ENCODE measurements at places on chromosomes 4 and X.

- DNase-seq: no peak
Observed at GRCh38 chrX:94908648-94909047, 1234.6 kb downstream of the FAM133A start.

GRCh38 chr4:135184715-135185114 lies 983.1 kb upstream of the PABPC4L start:
- DNase-seq: no peak

DNA sequence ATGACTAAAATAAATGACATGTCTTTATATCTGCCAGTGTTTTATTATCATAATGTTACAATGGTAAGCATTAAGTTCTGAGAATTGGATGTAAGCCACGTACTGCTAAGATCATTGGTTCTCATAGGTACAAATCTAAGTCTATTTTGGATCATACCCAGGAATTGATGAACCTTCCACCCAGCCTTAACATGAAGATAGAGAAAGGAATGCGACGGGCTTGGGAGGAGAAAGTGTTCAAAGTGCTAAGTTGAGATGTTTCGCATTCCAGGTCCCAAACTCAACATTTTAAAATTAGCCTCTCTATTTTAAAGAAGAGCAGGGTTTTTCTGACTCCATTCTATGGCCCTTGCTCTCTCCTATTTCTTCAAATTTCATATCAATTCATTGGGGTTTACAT lies 54.9 kb upstream of the FRAS1 start:
- no peak for DNase-seq

GRCh38 chrX:123731258-123731986 lies 1.4 kb downstream of the THOC2 start:
- no peak for DNase-seq

GRCh38 chr4:37324546-37324945 lies 80.0 kb downstream of the NWD2 start:
- DNase-seq: no peak

DNA sequence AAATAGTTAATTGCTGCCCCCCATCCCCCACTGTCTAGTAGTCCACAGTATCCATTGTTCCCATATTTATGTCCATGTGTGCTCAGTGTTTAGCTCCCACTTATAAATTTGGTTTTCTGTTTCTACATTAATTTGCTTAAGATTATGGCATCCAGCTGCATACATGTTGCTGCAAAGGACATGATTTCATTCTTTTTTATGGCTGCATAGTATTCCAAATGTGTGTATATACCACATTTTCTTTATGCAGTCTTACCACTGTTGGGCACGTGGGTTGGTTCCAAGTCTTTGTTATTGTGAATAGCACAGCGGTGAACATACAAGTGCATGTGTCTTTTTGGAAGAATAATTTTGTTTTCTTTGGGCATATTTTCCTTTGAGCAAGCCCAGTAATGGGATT lies 113.0 kb upstream of the LNX1 start:
- no peak for DNase-seq

GRCh38 chrX:14872851-14873675 lies at the start of the genes FANCB and MOSPD2:
TSS of gene FANCB (minus strand) at chrX:14873069. CDS start at chrX:14865510, 7,559 bp downstream.
TSS of gene MOSPD2 (plus strand) at chrX:14873421. CDS start at chrX:14873529, 108 bp downstream.
- peak; percentile 83 for DNase-seq

GRCh38 chrX:74274516-74274915 lies 29.5 kb upstream of the ZCCHC13 start:
- DNase-seq: no peak

- DNase-seq: no peak
Observed at GRCh38 chr4:42761804-42762203, 104.9 kb upstream of the ATP8A1 start.

- DNase-seq: no peak
Observed at GRCh38 chr4:95715830-95716229, 124.1 kb upstream of the PDHA2 start.

- no peak for DNase-seq
Observed at GRCh38 chr4:99362768-99363167, 10.2 kb upstream of the ADH1C start.

GRCh38 chr4:107366900-107367299 lies 330.8 kb upstream of the DKK2 start:
- no peak for DNase-seq

DNA sequence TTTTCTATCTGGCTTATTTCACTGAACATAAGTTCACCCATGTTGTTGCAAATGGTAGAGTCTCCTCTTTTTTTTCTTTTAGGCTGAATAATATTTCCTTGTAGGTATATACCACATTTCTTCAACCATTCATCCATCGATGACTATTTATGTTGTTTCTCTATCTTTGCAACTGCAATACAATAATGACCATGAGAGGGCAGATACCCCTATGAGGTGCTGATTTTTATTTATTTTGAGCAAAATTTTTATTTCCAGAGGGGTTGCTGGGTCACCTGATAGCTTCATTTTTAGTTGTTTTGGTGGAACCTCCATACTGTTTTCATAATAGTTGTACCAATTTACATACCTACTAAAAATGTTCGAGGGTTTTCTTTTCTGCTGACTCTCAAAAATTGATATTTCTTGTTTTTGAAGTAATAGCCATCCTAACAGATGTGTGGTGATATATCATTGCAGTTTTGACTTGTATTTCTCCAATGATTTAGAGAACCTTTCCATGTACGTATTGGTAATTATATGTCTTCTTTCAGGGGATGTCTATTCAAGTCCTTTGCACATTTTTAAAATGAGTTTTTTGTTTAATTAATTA lies 1697.0 kb downstream of the PCDH7 start:
- DNase-seq: no peak

- no peak for DNase-seq
Observed at GRCh38 chr4:66489370-66489769, 819.1 kb upstream of the EPHA5 start.

- no peak for DNase-seq
Observed at GRCh38 chr4:84417997-84418709, 80.9 kb downstream of the NKX6-1 start.

DNA sequence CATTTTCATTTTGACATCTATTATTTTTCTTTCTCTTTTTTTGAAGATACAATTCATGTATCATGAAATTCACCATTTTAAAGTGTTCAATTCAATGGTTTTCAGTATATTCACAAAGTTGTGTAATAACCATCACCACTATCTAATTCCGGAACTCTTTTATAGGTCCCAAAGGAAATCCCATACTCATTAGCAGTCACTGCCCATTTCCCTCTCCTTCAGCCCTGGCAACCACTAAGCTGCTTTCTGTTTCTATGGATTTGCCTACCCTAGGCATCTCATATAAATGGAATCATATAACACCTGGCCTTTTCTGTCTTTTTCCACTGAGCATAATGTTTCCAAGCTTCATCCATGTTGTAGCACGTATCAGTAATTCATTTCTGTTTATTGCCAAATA lies 3.2 kb upstream of the FGF2 start:
- no peak for DNase-seq

DNA sequence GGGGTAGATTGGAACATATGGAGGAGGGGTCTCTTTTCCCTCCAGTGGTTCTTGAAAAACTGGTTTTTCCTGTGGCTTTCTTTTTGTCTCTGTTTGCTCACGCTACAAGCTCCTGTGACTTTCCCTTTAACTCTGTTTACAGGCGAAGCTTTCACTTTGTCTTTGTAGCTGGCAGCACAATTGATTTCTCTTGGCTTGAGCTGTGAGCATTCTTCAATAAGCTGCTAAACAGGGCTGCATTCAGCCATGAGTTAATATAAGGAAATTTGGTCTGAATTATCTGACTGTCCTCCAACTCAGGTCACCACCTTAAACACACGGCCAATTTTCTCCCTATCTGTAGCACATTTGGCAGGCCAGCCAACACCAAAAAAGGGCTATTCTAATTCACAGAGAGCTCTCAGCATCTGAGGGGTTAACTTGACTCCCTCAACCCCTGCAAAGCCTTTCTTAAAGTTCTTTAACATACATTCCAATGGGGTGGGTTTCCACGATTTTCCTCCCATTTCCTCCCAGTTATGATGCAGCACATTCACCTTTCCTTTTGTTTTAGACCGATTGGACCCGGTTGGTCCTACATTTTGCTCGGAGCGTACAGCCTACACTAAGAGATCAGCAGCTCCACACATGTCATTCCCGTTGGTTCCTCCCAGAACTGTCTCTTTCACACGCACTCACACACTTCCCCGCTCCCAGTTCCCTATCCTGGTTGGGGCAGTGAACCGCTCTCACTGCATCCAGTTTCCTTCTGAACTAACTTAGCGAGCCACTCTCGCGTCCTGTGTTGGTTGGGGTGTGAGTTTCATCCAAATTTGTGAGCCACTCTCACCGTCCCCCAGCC lies 45.4 kb downstream of the UGT2A3 start:
- no peak for DNase-seq

DNA sequence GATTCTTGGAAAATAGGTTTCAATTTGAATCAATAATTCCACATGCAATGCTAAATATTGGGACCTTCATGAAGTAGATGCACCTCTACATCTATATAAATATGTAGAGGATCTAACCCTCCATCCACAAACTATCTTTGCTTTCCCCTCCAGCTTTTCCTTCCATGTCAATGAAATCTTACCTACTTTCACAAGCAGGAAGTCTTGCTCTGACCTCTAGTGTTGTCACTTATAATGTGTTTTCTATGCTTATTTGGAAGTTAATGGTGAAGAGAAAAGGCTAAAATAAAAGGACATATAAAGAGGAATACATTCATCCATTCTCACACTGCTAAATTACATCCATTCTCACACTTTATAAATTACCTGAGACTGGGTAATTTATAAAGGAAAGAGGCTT lies 472.7 kb upstream of the DIAPH2 start:
- no peak for DNase-seq

DNA sequence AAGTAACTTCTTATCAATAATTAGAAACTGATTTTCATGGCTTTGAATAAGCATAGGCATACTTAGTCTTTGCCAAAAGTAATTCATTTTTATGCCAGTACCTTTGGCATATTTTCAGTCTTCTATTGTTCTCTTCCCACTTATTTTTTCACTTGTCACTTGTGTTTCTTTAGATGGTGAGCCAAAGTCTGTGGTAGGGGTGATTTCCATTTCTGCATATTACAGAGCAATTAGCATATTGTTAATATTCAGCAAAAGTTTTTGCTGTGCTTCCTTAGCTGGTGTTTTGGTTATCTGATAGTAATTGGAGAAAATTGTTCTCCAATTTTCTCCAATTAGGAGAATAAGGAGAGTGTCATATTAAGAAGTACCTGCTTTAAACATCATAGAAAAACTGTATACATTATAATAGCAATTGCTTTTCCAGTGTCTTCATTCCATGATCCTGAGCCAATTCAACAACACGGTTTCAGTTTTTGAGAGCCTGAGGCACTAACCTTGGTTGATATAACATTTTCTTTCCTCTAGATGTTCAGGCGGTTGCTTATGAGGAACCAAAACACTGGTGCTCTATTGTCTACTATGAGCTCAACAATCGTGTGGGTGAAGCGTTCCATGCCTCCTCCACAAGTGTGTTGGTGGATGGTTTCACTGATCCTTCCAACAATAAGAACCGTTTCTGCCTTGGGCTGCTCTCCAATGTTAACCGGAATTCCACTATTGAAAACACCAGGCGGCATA lies 64.7 kb downstream of the SMAD1 start:
- DNase-seq: no peak

GRCh38 chr4:4668355-4669210 lies 126.7 kb upstream of the STX18 start:
- no peak for DNase-seq

DNA sequence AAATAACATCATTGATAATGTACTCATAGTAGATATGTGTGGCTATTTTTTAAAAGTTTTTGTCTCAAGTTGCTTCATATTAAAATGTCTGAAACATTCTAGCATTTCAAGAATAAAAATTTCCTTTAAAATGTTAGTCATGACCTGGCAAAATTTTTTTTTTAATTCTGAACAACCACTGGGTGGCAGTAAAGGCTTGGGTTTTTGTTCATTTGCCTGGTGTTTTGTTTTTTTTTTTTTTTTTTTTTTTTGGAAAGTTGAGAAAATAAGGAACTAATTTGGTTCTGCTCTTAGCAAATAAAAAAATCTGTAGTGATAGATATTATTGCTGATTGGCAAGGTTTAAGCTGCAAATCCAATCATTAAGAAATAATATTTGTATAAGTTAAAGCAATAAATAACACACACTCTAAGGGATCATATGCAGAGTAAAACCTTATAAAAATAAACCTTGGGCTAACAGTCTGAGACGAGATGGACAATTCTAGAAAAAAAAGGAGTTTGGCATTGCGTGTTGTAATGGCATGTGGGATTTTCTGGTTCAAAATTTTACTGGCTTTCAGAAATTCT lies 81.4 kb downstream of the CEP44 start:
- peak; percentile 34 for DNase-seq

- DNase-seq: peak; percentile 34
Observed at GRCh38 chrX:15242899-15243555, 26.9 kb downstream of the ASB9 start.

- no peak for DNase-seq
Observed at GRCh38 chr4:183635741-183636140, 23.2 kb downstream of the RWDD4 start.

GRCh38 chr4:89249716-89250361 lies 57.8 kb downstream of the GPRIN3 start:
- no peak for DNase-seq

- DNase-seq: no peak
Observed at GRCh38 chr4:141229408-141230101, 8.9 kb downstream of the ZNF330 start.

GRCh38 chr4:108881190-108881589 lies 118.3 kb upstream of the ETNPPL start:
- DNase-seq: peak; percentile 98

Data from kidney capillary endothelial cell (primary cell).